ENCODE measurements at places on chromosomes 16 and 17. TPM values are rescaled to one million over a fixed set of nuclear protein-coding genes. Genes with fewer than 3 reads are reported as not detected.

- no peak for DNase-seq
These were observed 27.6 kb upstream of the KPNB1 start for GRCh38 chr17:47622180-47622549.

ITGAX gene
- 62.1 TPM for total RNA-seq

DNA sequence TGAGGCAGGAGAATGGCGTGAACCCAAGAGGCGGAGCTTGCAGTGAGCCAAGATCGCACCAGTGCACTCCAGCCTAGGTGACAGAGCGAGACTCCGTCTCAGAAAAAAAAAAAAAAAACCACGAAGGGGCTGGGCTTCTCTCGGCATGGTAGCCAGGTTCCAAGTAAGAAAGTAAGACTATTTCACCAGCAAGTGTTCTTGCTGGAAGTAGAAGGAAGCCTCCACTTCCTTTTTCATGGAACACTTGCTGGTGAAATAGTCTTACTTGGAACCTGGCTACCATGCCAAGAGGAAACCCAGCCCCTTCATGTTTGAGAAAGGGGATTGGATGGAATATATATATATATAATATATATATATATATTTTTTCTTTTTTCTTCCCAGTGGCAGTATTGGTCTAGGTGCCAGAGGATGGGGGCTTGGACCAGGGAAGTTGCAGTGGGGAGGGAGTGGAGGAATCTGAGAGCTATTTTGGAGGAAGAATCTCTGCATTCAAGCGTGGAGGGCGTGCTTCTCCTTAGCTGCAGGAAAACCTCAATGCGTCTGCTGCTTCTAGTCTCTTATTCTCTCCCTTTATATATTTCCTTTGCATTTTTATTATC, 7.2 kb upstream of the N4BP1 start:
- DNase-seq: no peak

PLCD3 gene
- total RNA-seq: 5.9 TPM

DNA sequence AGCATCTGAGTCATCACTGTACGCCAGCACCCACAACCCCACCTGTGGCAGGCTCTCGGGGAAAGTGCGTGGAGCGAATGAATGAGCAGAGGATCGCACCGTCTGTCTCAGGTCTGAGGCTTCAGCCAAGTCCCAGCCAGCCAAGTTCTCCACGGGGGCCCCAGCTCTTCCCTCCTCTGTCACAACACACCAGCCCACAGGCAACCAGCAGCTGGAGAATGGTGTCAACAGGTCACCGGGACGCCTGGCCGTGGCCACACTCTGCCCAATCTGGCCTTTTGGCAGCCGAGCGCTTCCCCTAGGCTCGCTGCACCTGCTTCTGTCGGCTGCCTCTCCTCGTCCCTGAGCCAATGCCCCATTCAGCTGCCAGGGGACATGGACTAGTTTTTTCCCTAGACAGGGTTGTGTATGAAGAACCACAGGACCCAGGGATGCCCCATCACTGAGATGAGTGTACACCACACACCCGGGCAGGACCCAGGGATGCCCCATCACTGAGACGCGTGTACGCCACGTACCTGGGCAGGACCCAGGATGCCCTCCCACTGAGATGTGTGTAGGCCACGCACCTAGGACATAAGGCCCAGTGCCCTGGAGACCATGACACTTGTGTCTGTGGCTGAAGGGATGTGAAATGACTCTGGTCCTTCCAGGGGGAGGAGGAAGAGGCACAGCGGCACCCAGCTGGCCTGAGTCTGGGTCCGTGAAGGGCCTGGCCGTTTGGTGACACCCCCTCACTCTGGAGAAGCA, 52.8 kb downstream of the ABR start:
- peak; percentile 47 for DNase-seq
